CD4-positive, alpha-beta T cell treated with Interleukin-15 for 1 hour (primary cell): ENCODE measurements at places on chromosomes 6 and 20.

- DNase-seq = no peak
Observed at GRCh38 chr20:34017610-34018009, 23.9 kb downstream of the RALY start.

DNA sequence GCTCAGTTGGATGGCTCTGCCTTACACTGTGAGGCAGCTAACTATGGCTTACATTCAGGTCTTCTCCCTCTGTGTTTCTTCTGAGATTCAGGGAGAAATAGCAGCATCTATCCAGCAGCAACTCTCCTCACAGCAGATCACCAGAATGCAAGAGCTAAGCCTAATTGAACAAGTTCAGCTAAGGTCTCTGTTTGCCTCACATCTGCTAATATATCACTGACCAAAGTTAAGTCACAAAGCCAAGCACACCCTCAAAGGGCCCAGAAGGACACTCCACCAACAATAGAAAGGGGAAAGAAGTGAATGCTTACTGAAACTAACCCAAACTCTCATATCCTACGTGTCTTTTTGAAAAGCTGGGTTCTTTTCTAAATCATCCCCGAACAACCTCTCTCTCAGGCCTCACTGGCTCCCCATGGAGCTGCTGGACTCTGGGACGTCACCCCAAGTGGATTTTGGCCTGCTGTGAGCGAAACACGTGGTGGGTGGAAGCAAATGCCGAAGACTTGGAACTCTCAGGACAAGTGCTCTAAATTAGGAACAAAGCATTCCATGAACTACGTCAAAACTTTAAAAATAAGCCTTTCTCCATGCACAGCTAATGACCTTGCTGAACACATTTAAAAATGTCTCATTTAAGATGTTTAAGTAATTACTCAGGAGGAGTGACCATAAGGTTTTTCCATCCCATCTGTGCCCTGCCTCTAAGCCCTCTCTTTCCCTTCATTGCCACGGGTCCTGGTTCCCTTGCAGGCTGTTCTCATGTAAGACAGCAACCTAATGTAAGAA, 167.5 kb upstream of the PLCB4 start:
- no peak for DNase-seq

DNA sequence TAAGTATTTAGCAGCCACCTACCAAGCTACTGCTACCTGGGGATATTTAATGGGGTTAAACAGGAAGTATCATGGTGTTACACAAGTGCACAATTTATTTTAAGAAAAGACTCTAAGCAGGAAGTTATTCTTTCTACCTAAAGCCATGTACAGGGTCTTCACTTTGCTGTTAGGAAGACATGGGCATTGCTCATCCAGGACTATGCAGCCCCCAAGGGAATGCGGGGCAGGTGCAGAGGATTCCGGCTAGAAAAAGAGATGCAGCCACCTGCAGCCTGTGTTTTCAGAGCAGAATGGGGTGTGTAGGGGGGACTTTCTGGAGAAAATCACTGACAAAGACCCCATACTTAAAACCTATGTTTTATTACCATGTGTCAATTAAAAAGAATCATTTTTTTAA, 399.1 kb upstream of the NOX3 start:
- no peak for DNase-seq

DNA sequence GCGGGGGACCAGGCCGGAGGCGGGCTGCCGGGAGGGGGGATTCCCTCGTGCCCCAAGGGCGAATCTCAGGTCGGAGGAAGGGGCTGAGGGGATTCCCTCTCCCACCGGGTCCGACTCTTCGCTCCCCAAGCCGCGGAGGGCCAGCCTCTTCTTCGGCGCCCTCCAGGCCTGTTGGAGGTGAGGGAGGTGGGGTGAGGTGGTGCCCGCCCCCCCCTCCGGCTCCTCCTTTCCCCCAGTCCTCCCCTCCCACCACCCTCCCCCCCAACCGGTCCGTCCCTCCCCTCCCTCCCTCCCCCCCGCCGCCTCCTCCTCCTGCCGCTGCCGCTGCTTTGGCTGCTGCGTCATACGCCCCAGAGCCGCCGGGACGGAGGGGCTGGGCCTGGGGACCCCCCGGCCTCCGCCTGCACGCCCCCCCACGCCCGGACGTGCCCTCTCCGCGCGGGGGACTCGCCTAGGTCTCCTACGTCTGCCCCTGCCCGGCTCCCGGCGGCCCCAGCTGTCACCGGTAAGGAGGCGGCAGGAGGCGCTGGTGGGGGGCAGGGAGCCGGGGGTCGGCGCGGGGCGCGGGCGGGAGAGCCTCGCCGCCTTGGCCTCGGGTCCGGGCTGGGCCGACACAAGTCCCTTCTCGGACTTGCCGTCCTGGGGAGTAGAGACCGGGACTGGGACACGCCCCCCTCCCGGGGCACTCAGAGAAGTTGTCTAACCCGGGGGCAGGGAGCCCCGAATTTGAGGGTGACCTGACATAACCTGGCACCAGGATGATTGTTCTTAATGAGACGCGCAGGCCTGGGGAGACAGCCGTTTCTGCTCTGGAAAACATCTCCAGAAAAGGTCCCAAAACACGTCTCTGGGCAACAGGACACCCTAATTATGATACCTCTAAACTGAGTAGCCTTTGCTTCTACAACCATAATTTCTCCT, at the start of gene PHF1:
PHF1 (plus strand) TSS at position 304 of the 921 bp plus-strand sequence. CDS start 1,250 bp downstream, outside the sequence.
- DNase-seq = no peak

DNA sequence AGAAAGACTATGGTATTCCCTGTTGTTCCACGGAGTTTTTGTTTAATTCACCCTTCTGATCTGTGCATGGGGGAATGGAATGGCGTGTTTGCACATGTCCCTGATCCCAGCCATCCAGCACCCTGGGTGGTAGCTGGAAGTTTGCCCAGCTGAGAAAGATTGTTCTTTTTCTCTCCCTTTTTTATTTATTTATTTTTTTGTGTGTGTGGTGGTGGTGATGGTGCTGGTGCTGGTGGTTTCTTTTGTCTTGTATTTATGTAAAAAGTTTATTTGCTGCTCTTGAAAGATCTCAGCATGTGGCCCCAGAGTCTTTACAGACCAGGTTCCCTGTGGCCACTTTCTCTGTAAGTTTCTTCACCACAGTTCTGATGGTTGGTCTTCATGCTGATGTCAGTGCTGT, 372.6 kb downstream of the UTRN start:
- no peak for DNase-seq

DNA sequence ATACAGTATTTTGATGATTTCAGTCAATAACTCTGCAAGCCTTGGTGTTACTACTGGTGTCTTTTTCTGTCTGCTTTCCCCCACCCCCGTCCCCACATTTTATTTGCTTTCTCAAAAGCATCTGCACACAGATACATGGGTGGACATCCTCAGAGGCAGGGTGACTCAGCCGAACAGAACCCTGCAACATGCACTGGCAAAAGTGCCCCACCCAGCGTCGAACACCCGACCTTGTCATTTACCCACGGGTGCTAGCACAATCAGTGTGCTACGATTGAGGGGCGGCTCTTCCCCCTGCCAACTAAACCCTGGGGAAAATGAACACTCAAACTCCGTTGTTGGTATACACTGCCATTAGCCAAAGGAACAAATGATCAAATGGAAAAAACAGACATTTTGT, 115.9 kb upstream of the NAA20 start:
- peak; percentile 37 for DNase-seq

GRCh38 chr20:41861772-41862422, 243.7 kb upstream of the CHD6 start:
- DNase-seq = no peak

GRCh38 chr6:119536666-119537065, 187.1 kb upstream of the MAN1A1 start:
- no peak for DNase-seq

DNA sequence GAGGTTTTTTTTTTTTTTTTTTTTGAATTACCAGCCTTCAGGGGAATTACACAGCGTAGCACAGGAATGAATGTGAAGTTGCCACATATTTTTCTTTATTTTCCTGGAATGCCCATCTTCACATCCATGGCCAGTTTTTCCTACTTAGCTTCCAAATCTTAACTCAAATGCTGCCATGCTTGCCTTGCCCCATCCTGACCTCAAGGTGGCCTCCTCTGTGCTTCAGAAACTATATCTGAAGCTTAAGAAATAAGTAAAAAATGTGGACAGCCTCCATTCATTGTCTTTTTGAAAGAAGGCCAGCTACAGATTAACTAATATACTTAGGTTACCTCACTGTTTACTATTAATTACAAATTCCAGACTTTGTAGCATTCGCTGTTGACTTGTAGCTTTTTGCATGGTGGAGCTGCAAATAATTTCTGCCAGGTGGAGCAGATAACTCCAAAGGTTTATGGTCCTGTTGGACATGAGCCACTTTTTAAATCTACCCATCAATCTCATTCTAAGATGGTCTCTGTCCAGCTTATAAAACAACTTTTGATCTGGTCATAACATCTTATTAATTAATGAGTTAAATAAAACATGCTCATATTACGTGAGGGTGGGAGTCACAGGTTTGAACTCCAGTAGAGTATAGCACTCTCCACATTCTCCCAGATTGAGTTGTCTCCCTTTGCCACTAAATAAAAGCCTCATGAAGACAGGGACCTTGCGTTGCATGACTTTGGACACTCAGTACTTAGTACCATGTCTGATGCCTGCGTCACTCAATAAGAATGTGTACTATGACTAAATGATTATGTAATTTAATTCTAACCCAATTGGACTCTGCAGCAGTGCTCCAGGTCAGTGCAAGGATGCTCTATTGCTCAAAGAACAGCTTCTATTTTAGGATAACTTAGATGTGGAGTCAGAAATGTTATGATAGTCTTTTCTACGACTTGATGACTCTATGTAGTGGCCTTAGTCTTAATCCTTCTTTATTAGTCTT, 678.6 kb upstream of the CITED2 start:
- DNase-seq = no peak

DNA sequence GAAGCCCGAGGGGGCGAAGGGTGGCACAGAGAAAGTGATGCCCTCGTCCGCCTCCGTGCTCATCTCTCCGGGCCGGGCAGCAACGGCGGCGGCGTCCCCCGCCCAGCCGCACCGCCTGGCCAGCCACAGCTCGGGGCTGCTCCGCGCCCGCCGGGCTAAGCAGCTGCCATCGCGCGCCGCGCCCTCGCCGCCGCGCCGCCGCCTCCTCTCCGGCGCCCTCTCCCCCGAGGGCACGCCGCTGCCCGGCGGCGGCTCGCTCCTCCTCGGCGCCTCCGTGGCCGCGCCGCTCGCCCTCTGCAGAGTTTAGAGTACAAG, 225 bp downstream of the MAP3K5 start:
- no peak for DNase-seq

GRCh38 chr6:142744836-142745235, 200.1 kb downstream of the HIVEP2 start:
- no peak for DNase-seq

- DNase-seq = no peak
Observed at GRCh38 chr6:159608961-159609651, 83.9 kb downstream of the SOD2 start.

DNA sequence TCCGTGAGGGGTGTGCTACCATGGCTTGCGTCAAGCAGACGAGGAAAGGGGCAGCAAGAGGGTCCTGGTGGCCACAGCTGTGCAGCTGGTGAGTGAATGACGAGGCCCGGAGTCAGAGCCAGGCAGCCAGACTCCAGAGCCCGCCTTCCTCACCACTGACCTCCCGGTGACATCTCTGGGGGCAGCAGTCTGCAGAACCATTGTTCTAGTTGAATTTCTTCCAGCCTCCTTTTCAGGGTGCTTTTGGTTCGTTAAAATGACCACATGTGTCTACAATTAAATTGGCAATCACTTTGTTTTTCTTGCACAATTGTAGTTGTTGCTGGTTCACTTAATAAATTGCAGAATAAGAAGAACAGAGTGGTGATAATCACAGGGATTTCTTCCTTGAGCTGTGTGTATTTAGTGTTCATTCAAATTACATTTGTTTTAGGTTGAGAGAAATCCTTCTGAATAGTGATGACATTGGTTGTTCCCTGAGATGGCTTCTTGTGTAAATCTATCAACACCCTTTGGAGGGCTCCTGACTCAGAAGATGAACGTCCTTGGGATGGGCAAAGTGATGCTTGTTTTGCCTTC, 96.4 kb downstream of the TULP4 start:
- DNase-seq = no peak

DNA sequence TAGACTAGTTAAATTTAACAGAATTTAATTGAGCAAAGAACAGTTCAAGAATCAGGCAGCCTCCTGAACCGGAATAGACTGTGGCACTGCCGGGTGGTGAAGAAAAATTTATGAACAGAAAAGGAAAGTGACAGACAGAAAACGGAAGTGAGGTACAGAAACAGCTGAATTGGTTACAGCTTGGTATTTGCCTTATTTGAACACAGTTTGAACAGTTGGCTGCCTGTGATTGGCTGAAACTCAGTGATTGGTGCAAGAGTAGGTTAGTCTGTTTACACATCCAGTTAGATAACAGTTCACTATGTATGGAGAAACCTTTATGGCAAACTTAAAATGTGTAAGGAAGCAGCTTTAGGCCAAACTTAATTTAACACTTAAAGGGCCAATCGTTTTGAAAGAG, 116.0 kb upstream of the CITED2 start:
- DNase-seq = peak; percentile 56

GRCh38 chr6:101394936-101395335, 1.4 kb downstream of the GRIK2 start:
- DNase-seq = no peak

DNA sequence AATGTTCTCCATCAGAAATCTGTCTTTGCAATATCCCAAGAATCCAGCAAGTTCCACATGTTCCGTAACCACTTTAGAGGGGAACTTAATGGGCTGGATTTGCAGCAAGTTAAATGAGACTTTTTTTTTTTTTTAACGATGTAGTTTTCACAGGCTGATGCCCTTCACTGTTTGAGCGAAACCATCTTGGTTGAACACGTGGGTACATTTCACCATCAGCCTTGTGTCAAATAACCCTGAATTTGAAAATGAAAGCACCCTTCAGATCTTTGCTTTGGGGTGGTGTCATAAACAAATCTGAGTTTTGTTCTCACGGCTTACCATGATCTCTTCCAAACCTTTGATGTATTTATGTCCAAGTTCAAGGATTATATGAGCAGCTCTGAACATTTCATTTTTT, 73.7 kb upstream of the EXOC2 start:
- DNase-seq = no peak

- DNase-seq = no peak
Observed at GRCh38 chr6:169472786-169473416, 219.3 kb upstream of the THBS2 start.

GRCh38 chr6:80316686-80317231, 210.3 kb downstream of the BCKDHB start:
- DNase-seq = no peak

DNA sequence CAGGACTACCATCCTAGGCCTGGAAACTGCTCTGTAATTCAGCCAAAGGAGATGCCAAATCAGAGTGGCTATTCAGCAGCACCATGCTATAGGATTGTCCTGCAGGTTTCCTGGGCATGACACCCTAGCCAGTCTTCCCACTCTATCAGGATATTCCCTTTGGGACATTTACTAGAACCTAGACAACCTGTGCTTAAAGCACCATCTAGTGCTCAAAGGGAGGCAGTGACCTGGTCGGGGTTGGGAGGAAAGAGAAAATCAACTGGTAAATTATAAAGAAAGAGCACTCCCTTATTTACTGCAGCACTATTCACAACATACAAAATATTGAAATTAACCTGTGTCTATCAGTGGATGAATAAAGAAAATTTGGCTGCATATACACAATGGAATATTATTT, 67.2 kb upstream of the SMLR1 start:
- DNase-seq = no peak

DNA sequence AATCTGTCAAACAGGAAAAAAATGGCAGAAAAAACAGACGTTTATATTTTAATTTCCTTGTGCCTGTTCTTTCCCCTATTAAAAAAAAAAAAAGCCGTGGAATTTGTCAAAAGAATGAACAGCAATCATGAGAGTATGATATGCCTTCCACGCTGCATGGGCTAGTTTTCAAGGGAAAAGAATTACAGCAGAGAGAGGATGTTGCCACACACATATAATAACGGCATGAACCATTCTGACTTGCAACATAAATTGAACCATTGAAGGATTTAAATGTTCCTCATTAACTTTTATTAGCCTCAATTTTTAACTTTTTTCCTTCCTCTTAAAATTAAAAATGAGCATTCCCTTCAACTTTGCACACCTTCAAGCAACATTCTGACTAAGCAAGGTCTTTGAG, 301.8 kb downstream of the FOXC1 start:
- no peak for DNase-seq
